A549 (cell line): ENCODE measurements at places on chromosomes 4 and X.
A peak's percentile ranks its signal among the peaks of the same experiment; 100 is the strongest.

DNA sequence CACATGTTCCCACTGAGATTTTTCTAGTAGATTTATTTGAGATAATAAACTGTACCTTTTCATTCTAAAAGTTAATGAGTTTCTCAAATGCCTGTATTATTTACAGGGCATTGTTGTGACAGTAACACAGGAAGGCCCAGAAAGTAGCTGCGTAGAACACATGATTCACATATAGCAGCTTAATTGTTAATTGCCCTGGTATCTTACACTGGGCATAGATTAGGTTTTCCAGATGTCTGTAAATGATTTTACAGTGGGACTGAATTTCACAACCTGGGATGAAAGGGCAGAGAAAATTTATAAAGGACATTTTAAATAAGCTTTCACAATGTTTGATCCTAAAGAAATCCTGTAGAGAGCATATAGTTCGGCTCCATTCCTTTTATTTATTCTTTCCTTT lies 27.6 kb downstream of the UGT8 start:
- DNase-seq = no peak

DNA sequence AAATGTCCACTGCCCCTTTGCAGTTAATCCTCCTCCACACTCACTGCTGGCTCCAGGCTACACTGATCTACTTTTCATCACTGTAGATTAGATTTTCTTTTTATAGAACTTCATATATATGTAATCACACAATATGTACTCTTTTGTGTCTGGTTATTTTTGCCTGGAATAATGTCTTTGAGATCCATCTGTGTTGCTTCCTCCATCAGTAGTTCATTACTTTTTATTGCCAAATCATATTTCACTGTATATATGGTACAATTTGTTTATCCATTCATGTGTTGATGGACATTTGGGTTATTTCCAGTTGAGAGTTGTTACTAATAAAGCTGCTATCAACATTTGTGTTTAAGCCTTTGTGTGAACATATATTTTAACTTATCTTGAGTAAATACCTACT lies 126.4 kb upstream of the SMIM10 start:
- DNase-seq = no peak

GRCh38 chr4:119237642-119238041 lies 25.1 kb downstream of the USP53 start:
- DNase-seq = no peak

DNA sequence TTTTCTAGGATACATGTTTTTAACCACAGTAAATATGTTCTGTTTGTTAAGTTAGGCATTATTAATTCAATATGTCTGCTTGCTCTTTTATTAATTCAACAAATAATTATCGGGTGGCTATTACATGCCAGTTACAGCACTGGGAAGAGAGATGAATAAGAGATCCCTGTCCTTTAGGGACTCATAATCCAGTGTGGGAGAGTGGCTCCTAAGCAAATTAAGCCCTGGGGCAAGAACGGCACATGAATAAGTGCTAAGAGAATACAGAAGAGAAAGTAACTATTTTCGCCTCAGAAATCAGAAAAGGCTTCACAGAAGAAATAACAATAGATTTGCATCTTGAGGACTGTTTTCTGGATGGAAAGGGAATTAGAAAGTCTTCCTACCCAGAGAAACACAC lies 236.7 kb downstream of the NR3C2 start:
- DNase-seq = no peak

- no peak for DNase-seq
Measured at GRCh38 chrX:11530621-11531020, 135.1 kb downstream of the ARHGAP6 start.

GRCh38 chr4:169627307-169627706 lies 6.9 kb downstream of the CLCN3 start:
- DNase-seq = no peak

- no peak for DNase-seq
Measured at GRCh38 chrX:997631-998137, 214.8 kb downstream of the CRLF2 start.

- peak; percentile 2 for DNase-seq
Measured at GRCh38 chr4:52051213-52051614, at the start of gene SPATA18. SPATA18 (plus strand) TSS chr4:52051304; CDS start chr4:52051705, 401 bp downstream.

DNA sequence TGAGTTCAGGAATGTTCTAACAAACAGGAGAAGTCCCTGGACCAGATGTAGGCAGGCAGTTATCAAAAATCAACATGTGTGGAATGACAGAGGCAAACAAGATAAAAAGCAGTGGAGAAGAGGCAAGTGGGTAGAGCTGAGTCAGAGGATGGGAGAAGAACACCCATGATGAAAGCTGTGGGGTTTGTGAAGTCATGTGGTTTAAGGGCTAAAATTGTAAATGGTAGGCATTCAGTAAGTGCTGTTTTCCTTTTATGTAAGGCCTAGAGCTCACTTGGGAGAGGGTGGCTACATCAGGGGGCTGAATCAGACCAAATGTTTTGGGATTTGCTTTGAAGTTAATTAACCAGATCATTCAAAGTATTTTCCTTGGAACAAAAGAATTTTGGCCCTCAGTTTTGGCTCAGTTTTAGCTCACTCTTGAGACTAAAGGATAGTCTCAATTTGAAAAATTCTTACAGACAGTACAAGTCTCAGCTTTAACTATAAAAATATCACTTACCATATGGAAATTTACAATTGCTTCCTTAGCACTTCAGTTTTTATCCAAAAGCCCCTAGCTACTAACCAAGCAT lies 114.5 kb upstream of the PCDH7 start:
- no peak for DNase-seq

DNA sequence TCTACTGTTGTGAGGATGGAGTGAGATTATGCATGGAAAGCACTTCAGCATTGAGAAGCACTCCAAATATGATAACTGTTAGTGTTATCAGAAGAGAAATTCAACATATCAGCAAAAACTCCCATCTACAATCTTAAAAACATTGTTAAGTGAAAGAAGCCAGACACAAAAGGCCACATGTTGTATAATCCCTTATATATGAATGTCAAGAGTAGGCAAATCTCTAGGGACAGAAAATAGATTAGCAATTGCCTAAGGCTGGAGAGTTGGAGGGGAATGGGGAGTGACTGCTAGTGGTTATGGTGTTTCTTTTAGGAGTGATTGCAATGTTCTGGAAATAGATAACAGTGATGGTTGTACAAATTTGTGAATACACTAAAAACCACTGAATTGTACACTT lies 122.5 kb upstream of the LNX1 start:
- DNase-seq = no peak

DNA sequence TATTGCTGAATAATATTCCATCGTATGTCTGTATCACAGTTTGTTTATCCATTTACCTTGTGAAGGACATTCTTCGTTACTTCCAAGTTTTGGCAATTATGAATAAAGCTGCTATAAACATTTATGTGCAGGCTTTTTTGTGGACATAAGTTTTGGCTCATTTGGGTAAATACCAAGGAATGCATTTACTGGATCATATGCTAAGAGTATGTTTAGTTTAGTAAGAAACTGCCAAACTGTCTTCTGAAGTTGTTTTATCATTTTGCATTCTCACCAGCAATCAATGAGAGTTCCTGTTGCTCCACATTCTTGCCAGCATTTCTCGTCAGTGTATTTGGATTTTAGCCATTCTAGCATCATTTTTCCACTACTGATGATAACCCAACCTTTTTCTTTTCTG lies 232.7 kb upstream of the NR3C2 start:
- no peak for DNase-seq

DNA sequence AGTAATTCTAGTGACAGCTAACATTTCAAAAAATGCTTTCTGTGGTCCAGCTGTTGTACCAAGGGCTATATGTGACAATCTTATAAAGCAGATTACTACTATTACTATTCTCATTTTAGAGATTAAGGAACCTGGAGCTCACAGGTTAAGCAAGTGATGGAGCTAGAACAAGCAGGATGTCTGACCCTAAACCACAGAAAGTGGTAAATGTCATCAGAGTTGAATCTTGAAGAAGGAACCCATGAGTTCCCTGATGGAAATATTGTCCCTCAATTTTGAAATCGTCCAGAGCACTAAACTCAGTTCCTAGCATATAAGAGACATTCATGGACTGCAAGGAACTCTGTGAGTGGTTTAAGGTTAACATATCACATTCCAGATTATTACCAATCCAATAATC lies 214.0 kb downstream of the APBB2 start:
- no peak for DNase-seq

DNA sequence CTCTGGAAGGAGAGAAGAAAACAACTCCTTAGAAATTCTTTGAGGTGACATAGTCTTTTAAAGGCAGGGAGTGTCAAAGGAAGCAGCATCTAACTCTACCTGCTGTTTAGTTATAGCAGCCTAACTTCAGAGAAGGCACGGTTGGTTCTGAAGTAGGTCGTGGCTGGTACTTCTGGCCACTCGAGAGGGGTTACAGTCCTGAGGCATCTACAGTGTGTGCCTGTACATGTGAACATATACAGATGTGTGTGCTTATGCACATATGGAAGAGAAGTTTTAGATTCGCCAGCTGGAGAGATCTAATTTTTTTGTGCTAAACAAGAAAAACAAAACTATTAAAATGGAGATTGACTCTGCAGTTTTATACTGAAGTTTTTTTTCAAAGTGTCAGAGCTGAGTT lies 52.7 kb downstream of the GATB start:
- no peak for DNase-seq

- DNase-seq = no peak
Measured at GRCh38 chr4:144670776-144671175, 24.8 kb downstream of the HHIP start.

DNA sequence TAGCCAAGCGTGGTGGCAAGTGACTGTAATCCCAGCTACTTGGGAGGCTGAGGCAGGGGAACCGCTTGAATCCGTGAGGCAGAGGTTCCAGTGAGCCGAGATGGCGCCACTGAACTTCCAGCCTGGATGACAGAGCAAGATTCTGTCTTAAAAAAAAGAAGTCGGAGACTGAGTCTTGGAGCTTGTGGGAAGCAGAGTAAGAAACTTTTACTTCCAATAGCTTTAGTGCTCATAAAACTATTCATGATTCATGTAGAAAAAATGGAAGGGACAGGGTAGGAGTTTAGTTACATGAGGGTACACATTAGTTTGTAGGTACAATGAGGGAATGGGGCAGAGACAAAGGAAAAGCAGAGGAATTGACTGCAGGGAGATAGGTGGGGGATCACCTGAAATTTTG lies 19.3 kb downstream of the RAP2C start:
- DNase-seq = no peak

GRCh38 chr4:37715889-37716402 lies 29.8 kb upstream of the RELL1 start:
- no peak for DNase-seq

GRCh38 chrX:48470110-48470832 lies at the start of gene SLC38A5:
SLC38A5 (minus strand) TSS chrX:48470260; CDS start chrX:48467924, 2,336 bp downstream.
- DNase-seq = no peak

DNA sequence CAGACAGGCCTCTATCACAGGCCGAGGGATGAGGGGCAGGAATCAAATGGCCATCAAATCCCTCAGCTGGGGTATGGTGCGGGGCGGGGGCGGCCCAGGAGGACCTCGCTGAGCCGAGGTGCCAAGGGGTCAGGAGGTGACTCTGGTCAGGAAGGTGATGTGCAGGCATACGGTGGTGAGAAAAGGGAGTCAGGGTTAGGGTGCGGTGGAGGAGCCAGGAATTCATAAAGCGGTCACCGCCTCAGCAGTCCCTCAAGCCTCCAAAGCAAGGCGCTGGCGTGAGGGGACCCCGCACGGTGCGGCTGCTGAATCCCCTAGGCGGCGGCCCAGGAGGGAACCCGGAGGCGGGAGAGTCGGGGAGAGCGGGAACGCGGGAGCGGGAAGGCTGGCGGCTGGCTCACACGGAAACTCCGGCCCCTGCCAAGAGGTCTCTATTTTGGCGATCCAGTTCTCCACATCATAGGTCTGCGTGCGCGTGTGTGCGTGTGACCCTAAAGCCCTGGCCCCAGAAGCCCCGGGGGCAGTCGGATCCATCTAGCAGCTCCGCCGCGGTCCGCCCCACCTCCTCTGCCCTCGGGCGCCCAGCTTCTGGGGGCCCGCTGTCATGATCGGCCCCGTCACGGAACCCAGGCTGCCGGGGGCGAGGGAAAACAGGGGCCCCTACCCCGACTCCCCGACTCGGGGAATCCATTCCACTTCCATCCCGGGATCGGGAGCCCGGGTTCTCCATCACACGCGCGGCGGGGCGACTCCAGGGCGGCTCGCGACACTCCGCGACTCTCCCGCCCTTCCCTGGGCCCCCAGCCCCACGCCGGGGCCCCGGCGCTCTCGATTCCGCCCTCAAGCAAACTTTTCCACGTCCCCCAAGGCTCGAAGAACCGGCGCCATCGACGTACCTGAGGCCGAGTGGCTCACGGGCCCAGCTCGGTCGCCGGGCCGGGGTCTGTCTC lies 593 bp downstream of the ELF4 start:
- DNase-seq = no peak

GRCh38 chrX:20285511-20285910 lies 18.8 kb upstream of the RPS6KA3 start:
- no peak for DNase-seq

DNA sequence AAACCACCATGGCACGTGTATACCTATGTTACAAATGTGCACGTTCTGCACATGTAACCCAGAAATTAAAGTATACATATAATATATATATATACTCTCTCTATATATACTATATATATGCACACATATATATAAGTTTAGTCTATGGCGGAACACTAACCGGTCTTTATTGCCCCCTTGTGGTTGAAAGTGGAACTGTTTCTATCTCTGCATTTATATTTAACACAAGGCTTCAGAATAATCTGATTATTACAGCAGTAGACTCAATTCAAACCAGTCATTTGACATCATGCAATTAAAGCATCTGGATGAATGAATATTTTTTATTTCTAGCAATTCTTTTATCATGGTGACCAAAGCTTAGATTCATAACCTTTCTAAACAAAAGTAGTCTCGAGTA lies 14.6 kb downstream of the RAB9B start:
- DNase-seq = peak; percentile 38

GRCh38 chrX:80876877-80877276 lies 67.2 kb upstream of the BRWD3 start:
- DNase-seq = peak; percentile 5

GRCh38 chrX:69195192-69195591 lies 29.9 kb upstream of the PJA1 start:
- DNase-seq = no peak

DNA sequence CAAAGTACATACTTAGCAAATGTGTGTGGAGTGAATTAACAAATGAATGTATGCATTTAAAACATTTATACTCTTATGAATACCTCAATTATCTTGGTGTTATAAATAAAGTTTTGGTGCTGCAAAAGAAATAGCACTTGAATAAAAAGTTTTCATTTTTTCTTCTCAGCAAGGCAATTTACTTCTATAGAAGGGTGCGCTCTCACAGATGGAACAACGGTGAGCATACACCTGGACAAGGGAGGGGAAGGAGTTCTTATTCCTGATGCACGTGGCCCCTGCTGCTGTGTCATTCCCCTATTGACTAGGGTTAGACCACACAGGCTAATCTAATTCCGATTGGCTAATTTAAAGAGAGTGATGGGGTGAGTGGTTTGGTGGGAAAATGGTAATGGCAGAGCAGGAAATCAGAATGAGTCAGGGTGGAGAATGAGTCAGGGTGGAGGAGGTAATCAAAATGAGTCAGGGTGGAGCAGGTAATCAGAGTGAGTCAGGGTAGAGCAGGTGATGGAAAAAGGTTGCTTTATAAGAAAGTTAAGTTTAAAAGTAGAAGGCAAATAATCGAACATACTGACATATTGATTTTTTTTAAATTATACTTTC lies 28.2 kb upstream of the PGK1 start:
- no peak for DNase-seq
